ENCODE measurements at places on chromosomes 16 and 17. TPM values are rescaled to one million over a fixed set of nuclear protein-coding genes. Genes with fewer than 3 reads are reported as not detected.

PLA2G10 gene
- total RNA-seq = 0.22 TPM

SLC13A5 gene
- total RNA-seq = not detected

P2RX1 gene
- not detected for total RNA-seq

PLLP gene
- total RNA-seq = 1.6 TPM

KRT25 gene
- total RNA-seq = not detected

GRCh38 chr17:34283571-34283970 lies 2.0 kb upstream of the CCL11 start:
- no peaks in the 10 kb centered on the region for H3K4me1 ChIP-seq
- DNase-seq = no peak
- H3K27me3 ChIP-seq = no peaks in the 10 kb centered on the region

- H3K27me3 ChIP-seq = no peaks in the 10 kb centered on the region
- DNase-seq = no peak
- H3K27ac ChIP-seq = no peak overlapping the region
- H3K4me1 ChIP-seq = no peaks in the 10 kb centered on the region
- no peak overlapping the region for H3K4me3 ChIP-seq
- no peaks in the 10 kb centered on the region for H3K36me3 ChIP-seq
Observed at GRCh38 chr16:83935858-83936255, 17.2 kb upstream of the OSGIN1 start.

- H3K27ac ChIP-seq = no peak overlapping the region
- H3K4me3 ChIP-seq = no peak overlapping the region
- H3K36me3 ChIP-seq = no peaks in the 10 kb centered on the region
Observed at GRCh38 chr17:1617620-1618174, 10.9 kb downstream of the SLC43A2 start.

DNA sequence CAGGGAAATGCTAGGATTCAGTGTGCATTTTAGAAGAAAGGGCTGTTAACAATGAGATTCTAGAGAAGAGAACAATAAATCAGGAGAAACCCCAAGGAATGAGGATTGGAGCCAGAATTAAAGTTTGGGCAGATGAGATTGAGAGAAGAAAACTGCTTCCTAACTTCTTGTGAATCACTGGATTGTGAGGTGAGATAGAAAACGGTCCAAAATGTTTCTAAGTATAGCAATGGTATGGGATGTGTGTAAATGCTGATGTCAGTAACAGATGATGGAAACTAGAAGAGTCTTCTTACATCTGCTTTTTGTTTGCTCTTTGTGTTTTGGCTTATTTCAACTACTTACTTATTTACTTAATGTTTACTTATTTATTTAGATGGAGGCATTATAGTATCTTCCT lies 123.0 kb downstream of the KCNJ2 start:
- H3K4me1 ChIP-seq = no peaks in the 10 kb centered on the region
- H3K27ac ChIP-seq = no peak overlapping the region
- H3K36me3 ChIP-seq = no peaks in the 10 kb centered on the region
- no peak for DNase-seq
- no peak overlapping the region for H3K4me3 ChIP-seq

DNA sequence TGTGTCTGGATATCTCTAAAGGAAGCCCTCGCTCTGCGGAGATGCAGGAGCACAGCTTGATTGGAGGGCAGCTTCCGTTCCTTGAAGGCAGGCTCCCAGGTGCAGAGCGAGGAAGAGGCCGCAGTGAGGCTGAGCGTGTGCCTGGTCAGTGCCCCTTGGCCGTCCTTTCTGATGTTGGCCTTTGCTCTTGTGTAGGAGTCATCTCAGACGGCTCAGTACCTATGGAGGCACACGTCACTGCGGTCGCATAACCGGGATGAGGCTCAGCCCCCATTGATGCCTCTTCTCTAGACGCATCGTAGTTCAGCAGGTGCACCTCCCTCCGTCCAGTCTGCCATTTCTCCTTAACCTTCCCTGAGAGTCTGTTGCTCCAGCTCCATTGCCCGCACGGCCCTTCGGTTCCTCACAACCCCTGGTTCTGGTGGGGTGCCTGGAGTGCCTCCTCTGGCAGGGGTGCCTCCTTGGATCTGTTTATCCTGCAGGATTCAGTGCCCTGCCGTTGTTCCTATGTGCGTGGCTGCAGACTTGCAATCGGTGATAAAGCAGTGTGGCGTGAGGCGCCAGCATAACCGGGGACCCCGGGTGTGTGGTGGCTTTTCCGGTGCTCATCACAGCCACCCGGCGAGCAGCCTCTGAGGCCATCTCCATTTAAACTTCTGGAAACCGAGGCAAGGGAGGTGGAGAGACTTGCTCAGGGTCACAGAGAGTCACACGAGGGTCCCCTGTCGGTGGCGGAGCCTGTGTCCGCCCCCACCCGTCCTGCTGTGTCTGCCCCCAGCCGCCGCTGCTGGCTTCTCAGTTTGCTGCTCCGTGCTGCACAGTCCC lies 188.8 kb upstream of the CHMP6 start:
- H3K4me3 ChIP-seq = no peak overlapping the region
- no peaks in the 10 kb centered on the region for H3K27me3 ChIP-seq
- H3K36me3 ChIP-seq = peaks cover 4% of the 10 kb centered on the region
- no peak for DNase-seq

GRCh38 chr16:11207646-11208045 lies 48.4 kb downstream of the SOCS1 start:
- H3K27ac ChIP-seq = no peak overlapping the region
- no peaks in the 10 kb centered on the region for H3K27me3 ChIP-seq
- DNase-seq = no peak
- no peaks in the 10 kb centered on the region for H3K36me3 ChIP-seq

DNA sequence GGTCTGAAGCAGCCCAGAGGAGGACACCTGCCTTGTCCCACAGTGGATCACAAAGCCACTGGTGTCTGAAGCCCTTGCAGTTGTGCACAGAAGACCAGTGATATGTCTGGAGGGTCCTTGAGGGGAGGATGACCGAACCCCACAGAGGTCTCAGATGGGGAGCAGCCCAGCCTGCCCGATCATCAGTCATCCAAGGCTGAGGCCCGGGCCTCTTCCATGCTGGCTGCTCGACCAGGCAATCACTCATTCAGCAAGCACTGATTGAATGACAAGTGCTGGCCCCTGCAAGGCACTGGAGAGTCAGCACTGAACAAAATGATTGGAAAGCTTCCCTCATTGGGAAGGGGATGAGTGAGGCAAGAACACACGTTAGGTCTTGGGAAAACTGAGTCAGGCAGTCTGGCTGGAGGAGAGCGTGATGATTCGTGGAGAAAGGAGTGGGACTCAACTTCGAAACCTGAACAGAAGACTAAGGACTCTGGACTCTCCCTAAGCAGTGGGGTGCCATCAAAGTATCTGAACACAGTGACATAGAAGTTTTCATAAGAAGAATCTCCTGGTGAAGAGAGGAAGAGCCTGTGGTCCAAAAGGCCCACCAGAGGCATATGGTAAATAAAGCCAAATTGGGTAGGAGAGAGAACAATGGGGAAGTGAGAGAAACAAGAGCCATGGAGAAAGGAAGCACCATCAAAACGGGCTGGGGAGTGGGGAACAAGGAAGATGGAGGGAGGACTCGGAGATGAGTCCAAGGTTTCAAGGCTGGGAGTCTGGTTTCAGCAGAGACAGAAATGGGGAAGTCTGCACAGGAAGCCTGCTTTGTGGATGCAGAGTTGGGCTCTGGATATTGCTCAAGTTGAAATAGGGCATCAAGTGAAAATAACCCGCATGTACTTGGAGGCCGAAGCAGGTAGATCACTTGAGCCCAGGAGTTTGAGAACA lies 10.2 kb downstream of the PIK3R5 start:
- H3K27me3 ChIP-seq = peaks cover 29% of the 10 kb centered on the region
- no peaks in the 10 kb centered on the region for H3K36me3 ChIP-seq
- no peak overlapping the region for H3K4me3 ChIP-seq
- no peak for DNase-seq

DNA sequence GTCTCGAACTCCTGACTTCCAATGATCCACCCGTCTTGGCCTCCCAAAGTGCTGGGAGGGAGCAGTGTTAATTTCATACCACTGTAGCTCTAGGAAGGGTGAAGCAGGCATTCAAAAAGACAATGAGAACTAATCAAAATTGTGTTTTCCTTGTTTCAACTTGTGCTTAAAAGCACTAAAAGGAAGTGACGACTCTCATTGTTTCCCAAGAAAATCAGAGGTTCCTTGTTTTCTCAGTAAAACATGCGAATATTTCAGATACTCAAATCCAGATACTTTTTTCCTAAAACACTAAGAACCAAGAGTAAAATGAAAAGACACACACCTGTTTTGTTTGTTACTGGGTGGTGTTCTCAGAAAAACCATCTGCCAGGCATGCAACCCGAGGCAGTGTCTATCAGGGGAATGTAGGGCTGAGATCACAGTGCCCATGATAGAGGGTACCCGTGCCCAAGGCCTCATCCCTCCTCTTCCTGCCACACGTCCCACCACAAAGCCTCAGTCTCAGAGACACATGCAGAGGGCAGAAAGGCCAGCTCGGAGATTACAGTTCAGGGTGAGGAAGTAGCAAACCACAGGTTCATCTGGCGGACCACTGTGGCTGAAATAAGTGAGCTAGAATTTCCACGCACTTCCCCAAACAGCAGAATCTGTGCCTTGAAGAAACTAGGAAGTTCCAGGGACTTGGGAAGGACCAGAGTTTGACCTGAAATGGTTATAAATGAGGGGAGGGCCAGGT lies 33.7 kb downstream of the GINS3 start:
- DNase-seq = no peak
- H3K4me3 ChIP-seq = no peak overlapping the region
- H3K27ac ChIP-seq = no peak overlapping the region
- no peaks in the 10 kb centered on the region for H3K27me3 ChIP-seq

DNA sequence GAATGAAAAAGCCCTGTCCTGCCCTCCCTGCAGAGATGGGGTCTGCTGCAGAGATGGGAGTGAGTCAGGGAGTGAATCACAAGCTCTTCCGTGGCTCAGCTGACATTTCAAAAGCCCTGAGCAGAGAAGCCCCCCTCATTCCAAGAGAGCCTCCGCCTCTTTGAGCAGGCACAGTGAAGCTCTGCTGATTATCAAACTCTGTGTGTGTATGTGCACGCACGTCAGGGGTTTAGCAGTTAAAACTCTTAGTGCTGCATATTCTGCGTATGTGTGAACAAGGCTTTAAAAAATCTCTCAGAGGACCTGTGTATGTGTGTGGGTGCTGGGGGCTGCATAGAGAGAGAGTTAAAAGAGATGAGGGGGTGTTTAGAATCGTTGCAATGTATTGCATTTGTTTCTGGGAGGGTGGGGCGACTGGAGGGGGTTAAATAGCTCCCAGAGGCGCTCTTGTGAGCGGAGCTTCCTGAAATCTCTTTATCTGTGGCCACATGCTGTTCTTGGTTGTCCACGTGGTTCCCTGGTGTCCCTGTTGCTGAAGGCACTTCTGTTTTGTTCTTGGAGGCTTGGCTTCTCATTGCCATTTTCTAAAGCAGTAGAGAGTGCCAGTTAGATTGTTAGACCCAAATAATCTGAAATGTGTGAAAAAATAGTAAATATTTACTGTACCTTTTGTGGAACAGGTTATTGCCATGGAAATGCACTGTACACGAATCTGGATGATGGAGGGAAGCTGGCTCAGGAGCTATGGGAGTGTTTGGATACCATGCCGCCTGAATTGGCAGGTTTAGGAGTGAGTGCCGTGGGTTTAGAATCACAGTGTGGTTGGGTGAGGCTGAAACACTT lies 116.6 kb downstream of the PRKCB start:
- no peak overlapping the region for H3K4me3 ChIP-seq
- no peaks in the 10 kb centered on the region for H3K36me3 ChIP-seq
- H3K4me1 ChIP-seq = no peaks in the 10 kb centered on the region
- H3K27me3 ChIP-seq = peaks cover 16% of the 10 kb centered on the region

- peaks cover 23% of the 10 kb centered on the region for H3K4me1 ChIP-seq
- peak overlapping the region; percentile 31 for H3K27ac ChIP-seq
- no peaks in the 10 kb centered on the region for H3K27me3 ChIP-seq
- no peak overlapping the region for H3K4me3 ChIP-seq
- peak; percentile 64 for DNase-seq
Observed at GRCh38 chr17:59652119-59652518, 32.4 kb downstream of the CLTC start.

DNA sequence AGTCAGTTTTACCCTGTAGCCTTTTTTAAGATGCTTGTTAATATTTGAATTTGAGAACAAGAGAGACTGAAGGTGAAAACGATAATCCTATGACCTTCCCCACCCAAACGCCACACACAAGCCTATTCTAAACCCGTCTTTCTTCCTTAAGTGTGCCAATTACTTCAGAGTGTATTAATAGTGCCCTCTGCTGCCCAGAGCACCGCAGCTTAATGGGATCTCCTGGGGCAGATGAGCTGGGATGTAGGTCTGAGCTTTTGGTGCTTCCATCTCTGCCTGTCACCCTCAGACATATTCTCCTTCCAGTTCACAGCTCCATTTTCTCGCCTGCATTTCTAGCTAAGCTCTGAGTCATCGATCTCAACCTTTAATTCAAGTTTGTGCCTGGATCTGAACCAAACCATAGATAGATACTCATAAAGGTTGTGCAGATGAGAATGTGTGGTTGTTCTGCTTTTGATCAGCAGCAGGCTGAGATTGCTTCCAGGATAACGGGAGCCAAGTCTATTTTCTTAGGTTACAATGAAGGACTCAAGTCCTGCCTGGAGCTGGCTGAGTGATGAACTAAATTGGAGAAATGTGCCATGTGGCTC lies 46.4 kb upstream of the CDH13 start:
- H3K4me1 ChIP-seq = no peaks in the 10 kb centered on the region
- H3K27me3 ChIP-seq = peaks cover 17% of the 10 kb centered on the region
- H3K4me3 ChIP-seq = no peak overlapping the region
- no peaks in the 10 kb centered on the region for H3K36me3 ChIP-seq
- DNase-seq = peak; percentile 10

DNA sequence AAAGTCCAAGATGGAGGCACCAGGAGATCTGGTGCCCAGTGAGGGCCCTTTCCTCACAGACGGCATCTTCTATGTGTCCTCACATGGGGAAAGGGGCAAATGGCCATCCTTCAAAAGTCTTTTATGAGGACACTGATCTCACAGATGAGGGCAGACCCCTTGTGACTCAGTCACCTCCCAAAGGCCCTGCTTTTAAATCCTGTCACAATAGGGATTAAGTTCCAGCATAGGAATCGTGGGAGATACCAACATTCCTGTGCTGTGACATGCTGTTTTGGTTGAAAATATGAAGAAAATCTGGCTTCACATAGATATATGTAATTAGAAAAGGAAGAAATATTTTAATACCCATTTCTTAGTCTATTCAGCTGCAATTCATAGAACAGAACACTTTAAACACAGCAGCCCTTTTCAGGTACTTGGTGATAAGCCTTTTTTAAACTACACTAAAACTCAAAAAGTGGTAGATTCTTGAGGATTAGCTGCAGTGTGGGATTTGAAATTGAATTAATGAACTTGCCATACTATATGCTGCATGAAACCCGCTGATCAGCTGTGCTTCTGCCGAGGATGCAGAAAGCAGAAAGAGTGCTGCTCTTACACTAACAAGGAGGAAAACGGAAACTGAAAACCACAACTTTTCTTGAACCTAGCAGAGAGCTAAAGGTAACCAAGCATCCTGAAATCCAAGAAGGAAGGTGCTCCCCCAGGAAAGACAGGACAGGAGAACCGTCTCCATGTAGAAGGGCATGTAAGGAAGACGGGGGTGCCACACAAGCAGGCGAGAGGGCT lies 32.7 kb downstream of the VPS53 start:
- H3K36me3 ChIP-seq = no peaks in the 10 kb centered on the region
- DNase-seq = no peak
- no peaks in the 10 kb centered on the region for H3K27me3 ChIP-seq
- no peak overlapping the region for H3K4me3 ChIP-seq
- no peak overlapping the region for H3K27ac ChIP-seq
- no peaks in the 10 kb centered on the region for H3K4me1 ChIP-seq

GRCh38 chr16:78704416-78704815 lies 605.0 kb downstream of the WWOX start:
- H3K36me3 ChIP-seq = no peaks in the 10 kb centered on the region
- no peak overlapping the region for H3K4me3 ChIP-seq
- H3K27me3 ChIP-seq = no peaks in the 10 kb centered on the region
- H3K4me1 ChIP-seq = no peaks in the 10 kb centered on the region

Data from PC-3 (cell line).